ENCODE measurements at places on chromosomes 5 and 9. TPM values are rescaled to one million over a fixed set of nuclear protein-coding genes. Genes with fewer than 3 reads are reported as not detected.

Gene APBA1
- total RNA-seq = 14.1 TPM

Gene SPINK1
- not detected for total RNA-seq

Gene IFNA21
- not detected for total RNA-seq

Gene OLFM1
- 10.7 TPM for total RNA-seq

Gene GPR21
- 2.4 TPM for total RNA-seq

Gene FOXE1
- total RNA-seq = not detected

Gene EGFLAM
- 24.9 TPM for total RNA-seq

Gene CDC25C
- total RNA-seq = 3.4 TPM

Gene N4BP3
- total RNA-seq = 0.32 TPM

Gene IL9
- not detected for total RNA-seq

Gene MARCHF11
- total RNA-seq = not detected

Gene LRRTM2
- 3.0 TPM for total RNA-seq

Gene RPS14
- total RNA-seq = 2,846 TPM

Gene FGF1
- 124 TPM for total RNA-seq

Gene HMCN2
- total RNA-seq = 0.11 TPM

Gene KCNMB1
- under 0.01 TPM for total RNA-seq

Gene GABRG2
- not detected for total RNA-seq

Gene EPB41L4A
- 13.9 TPM for total RNA-seq

Gene PRDM9
- total RNA-seq = not detected

Gene TSSK1B
- 0.52 TPM for total RNA-seq

Gene LHX6
- not detected for total RNA-seq

Gene MEF2C
- 13.5 TPM for total RNA-seq

Gene ARSI
- total RNA-seq = 8.0 TPM

Gene IL5
- total RNA-seq = not detected

Gene CKMT2
- total RNA-seq = 0.39 TPM

Gene FABP6
- not detected for total RNA-seq

Gene SPZ1
- not detected for total RNA-seq

Gene TNFAIP8
- total RNA-seq = 14.2 TPM

Gene ENC1
- total RNA-seq = 75.6 TPM

Gene ADAMTS12
- total RNA-seq = 5.9 TPM

Gene SLC6A18
- total RNA-seq = not detected

Gene DBH
- not detected for total RNA-seq

Gene ASTN2
- 6.8 TPM for total RNA-seq

Gene QRFP
- total RNA-seq = not detected

Gene PDE8B
- total RNA-seq = 0.11 TPM

Gene STKLD1
- 0.32 TPM for total RNA-seq

Gene INSL4
- not detected for total RNA-seq

Gene CTXN3
- not detected for total RNA-seq

Gene C9orf72
- 11.5 TPM for total RNA-seq

Gene SHC3
- total RNA-seq = 0.26 TPM

Gene PARP8
- total RNA-seq = 9.1 TPM

Gene GABRA6
- total RNA-seq = not detected

Gene SEPTIN8
- 64.9 TPM for total RNA-seq
